ENCODE measurements at places on chromosomes 3 and 15.
A peak's percentile ranks its signal among the peaks of the same experiment; 100 is the strongest.

DNA sequence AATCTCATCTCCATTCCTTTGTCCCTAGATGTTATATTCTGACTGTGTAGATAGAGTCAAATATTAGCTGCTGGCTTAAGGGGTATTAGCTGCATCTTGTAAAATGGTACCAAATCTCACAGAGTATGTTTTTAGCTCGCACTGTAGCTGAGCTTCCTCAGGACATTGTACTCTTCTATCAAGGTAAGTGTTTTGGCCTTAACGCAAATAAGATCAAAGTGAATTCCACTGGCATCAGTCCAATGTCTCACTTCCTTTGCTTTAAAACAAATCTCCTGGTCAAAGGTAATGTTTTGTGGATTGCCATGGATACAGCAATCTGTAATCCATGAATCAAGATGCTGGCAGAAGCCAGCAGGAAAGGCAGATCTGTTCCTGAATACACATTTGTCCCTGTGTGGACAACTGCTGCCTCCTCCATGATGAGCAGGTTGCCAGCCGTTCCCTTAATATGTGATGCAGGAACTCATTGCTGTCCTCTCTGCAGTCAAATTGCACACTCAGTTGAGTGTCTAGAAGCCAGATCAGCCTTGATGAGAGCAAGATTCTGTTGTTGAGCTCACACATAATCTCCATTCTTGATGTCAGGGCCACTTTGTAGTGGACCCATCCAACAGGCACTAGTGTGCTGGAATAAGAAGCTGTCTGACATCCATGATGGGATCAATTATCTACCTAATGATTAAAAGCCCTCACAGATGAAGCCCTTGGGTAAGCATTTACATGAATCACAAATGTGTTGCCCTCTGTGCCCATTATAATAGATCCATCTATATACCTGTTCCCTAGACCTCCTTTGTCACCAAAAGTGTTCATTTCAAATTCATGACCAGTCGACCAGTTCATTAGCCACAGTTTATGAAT is 96.6 kb upstream of the AGTR1 start:
- DNase-seq: no peak

DNA sequence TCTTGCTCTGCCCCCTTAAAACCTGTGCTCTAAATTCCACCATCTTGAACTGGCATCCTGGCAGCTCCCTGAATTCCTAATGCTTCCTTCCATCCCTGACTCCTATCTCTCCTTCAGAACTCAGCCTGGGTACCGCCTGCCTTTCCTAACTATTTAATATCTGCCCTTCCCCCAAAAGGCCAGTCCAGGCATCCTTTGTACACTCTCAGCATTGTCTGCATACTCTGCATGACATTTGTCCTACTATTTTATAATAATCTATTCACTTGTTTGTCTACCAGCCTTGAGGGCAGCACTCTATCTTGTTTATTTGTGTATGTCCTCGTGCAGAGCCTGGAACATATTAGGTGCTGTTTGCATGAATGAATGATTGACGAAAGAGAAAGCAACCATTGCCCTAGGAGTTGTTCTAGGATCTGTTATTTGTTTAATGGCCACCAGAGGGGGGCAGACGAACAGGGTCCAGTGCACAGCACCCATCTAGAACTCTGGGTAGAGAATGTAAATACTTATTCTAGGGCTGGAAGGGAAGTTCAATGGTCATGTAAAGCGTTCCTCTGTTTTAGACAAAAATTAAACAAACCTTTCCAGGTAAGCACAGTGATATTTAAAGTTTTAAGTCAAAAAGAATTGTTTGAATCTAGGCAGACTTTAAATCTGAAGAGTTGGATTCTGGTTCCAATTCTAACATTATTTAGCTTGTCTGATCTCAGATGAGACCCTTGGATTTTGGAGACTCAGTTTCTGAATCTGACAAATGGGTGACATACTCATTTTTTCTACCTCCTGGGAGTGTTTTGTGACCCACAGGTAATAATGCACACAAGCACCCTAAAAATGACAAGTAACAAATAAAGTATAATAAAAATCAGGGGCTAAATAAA is 125.8 kb upstream of the GALNT15 start:
- DNase-seq: peak; percentile 18

- no peak for DNase-seq
These were observed 461.3 kb upstream of the NAALADL2 start for GRCh38 chr3:174397848-174398247.

GRCh38 chr3:116064646-116065045 is 380.6 kb downstream of the LSAMP start:
- DNase-seq: no peak

- DNase-seq: no peak
These were observed 156.2 kb downstream of the ADAMTSL3 start for GRCh38 chr15:83810110-83810509.
